Right ventricle myocardium superior (tissue), 1 donor: ENCODE measurements at places on chromosomes 3 and 15. TPM values are rescaled to one million over a fixed set of nuclear protein-coding genes. Genes with fewer than 3 reads are reported as not detected.

The SAMMSON gene
- not detected for total RNA-seq

The MESP1 gene
- total RNA-seq, result 11.6 TPM

DNA sequence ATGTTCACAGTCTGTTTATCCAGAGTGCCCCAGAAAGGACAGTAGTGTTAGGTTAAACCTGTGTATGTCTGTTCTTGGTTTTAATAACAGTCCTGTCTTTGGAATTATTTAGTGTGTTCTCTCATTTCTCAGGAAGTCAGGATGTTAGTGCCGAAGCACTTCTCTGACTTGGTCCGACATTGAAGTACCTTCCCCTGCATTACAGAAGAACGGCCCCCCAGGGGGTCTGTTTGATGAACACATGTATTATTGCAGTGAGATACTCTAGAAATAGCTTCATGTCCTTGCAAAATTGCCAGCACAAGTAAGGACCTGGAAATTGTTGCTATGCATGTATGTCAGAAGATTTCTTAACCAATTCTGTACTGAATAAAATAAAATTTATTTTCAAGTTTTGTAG is 110.9 kb downstream of the IGF1R start:
- DNase-seq, result no peak

DNA sequence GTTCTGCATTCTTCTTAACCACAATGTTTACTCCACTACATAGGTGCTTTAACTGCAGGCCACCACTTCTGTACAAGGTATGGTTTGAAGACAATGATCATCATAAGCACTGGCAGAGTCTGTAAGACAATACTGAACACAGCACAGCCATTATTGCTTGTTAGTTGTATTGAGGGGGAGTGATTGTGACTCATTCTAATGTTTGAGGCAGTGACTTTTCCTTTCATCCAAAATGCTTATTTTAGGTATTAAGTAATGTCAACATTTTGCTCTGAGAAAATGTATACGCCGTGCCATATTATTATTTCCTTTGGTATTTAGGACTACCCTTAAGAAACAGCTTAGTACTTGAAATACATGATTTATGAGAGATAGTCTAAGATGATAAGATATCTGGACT is 618.2 kb upstream of the ZNF717 start:
- no peak for DNase-seq

- no peak for DNase-seq
These were observed 117.8 kb downstream of the CPNE4 start for GRCh38 chr3:131917006-131917405.
